Activated naive CD8-positive, alpha-beta T cell treated with anti-CD3 and anti-CD28 coated beads for 36 hours (primary cell): ENCODE measurements at places on chromosomes 3 and 15.

- no peak for DNase-seq
Observed at GRCh38 chr3:114308377-114308776, 14.5 kb downstream of the TIGIT start.

DNA sequence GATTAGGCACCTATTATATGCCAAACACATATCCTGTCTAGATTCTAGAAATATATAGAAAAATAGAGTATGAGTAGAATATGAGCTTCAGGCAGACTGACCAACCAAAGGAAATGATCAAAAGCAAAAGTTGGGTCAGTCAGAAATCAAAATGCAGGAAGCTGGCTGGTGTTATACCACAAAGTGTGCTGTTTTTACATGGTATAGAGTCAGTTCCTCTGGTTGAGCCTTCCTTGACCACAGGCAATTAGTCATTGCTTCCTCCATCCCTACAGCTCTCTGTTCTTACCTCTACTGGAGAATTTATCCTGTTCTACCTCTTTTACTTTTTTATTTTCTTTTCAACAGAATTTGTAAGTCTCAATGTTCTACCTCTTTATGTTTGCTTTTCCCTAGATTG, 149.8 kb downstream of the TMCO5A start:
- no peak for DNase-seq

- no peak for DNase-seq
Observed at GRCh38 chr3:72702997-72703396, 145.2 kb downstream of the SHQ1 start.

GRCh38 chr3:36443028-36443686, 62.9 kb downstream of the STAC start:
- DNase-seq = no peak

DNA sequence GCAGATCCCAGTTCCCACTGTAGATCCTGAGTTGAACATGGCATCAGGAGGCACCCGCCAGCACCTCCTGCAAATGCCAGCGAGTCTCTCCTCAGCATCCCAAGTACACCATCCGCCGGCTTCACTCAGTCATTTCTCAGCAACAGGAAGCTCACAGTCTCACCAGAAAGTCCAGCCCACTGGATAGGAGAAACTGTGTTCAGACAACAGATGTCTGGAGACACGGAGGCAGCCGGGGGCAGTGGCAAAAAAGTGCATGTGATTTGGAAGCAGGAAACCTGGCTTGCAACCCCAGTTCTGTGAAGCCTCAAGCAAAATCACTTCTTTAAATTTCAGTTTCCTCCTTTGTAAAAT, 68.7 kb downstream of the SRGAP3 start:
- DNase-seq = no peak

- DNase-seq = no peak
Observed at GRCh38 chr15:72887376-72887775, 103.8 kb upstream of the ADPGK start.

GRCh38 chr15:80902298-80902801, 87.3 kb downstream of the MESD start:
- no peak for DNase-seq

DNA sequence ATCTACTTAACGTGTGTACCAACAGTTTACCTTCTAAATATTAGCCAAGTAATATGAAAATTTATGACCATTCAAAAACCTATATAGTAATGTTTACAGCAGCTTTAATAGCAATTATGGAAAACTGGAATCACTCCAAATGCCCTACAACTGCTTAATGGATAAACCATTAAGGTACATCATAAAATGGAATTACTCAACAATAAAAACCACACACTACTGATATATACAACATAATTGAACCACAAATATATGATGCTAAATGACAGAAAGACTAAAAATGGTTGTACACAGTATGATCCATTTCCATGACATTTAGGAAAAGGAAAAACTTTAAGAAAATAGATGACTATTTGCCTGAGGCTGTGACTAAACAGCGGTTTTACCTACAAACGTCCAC, 467.1 kb upstream of the EPHA6 start:
- no peak for DNase-seq
